ENCODE measurements at places on chromosomes 1 and 21.
A peak's percentile ranks its signal among the peaks of the same experiment; 100 is the strongest.

DNA sequence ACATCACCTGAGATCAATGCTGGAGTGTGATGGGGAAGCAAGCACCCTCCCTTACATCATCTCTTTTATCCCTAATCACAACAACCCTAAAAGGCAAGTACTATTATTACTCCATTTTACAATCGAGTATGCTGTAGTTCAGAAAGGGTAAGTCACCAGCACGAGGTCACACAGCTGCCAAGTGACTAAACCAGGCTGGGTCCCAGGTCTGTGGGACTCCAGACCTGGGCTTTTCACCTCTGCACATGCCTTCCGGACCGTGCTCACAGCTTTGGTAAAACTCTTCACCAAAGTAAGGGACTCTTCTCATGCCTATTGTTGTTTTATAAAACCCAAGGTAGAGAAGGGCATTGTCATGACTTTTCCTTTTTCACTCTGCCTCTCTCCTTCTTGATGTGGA is 130.9 kb downstream of the DMRTB1 start:
- DNase-seq, result no peak

- DNase-seq, result no peak
Measured at GRCh38 chr1:233055879-233056641, 105.6 kb downstream of the NTPCR start.

GRCh38 chr1:245765230-245766000 is 610.6 kb downstream of the KIF26B start:
- DNase-seq, result no peak

GRCh38 chr1:42399315-42400100 is 18.9 kb downstream of the RIMKLA start:
- DNase-seq, result no peak

DNA sequence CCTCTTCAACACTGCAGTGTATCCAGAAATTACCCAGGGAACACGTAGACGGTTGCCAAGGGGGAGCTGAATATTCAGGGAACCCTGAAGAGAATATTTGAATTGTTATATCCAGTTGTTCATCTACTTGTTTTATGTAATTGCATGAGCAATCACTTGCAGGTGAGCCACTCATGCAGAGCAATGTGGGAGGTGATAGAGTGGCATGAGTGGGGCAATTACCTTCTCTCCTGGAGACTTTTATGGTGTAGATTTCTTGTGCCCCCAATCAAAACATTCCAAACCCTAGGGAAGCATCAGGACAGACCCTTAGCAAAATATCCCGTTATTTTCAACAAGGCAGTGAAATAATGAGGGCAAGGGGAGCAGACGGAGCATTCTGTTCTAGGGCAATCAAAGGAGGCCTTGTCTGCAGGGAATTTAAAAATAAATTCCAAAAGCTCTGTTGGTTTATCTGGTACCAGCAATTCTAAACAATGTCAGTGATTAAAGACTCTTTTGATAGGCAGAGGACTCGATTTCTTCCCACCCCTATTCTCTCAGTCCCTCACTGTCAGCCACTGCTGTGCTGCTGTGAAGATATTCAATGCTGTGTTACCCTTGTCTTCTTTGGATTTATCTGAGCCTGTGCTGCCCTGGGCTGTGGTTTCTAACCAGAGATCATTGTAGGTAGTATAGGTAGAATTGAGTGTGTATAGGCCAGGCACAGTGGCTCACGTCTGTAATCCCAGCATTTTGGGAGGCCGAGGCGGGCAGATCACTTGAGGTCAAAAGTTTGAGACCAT is 180.2 kb upstream of the MAP1LC3C start:
- DNase-seq, result no peak

DNA sequence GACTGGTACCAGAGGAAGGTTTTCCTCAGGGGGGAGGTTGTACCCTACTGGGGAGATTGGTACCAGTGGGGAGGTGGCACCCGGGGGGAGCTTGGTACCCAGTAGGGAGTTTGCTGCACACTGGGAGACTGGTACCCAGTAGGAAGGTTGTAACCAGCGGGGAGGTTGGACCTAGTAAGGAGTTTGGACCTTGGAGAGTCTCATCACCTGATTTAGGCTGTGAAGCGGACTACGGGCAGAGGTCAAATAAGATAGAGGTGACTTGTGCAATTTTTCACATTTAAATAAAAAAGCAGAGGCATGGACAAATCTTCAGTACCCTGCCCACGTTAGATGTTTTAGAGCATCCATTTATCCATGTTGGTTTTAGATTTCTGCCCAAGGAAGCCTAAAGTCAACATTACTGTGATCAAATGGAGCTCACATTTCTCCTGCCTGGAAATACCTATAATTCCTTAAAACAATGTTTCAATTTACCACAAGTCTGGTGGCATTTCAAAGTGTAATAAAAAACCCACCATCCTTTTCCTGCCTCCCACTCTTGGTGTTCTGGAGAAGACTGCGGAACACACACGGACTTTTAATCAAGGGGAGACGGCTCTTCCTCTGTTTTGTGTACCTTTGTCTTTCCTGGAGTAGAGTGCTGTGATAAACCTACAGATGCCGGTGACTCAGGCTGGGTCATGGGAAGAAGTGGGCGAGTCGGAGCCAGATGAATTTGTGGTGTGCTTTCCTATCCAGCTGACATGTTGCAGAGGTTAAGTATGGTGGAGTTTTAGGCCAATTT is 36.2 kb upstream of the MRPS6 start:
- DNase-seq, result no peak

GRCh38 chr1:180533266-180533987 is 25.3 kb upstream of the OVAAL start:
- peak; percentile 88 for DNase-seq

DNA sequence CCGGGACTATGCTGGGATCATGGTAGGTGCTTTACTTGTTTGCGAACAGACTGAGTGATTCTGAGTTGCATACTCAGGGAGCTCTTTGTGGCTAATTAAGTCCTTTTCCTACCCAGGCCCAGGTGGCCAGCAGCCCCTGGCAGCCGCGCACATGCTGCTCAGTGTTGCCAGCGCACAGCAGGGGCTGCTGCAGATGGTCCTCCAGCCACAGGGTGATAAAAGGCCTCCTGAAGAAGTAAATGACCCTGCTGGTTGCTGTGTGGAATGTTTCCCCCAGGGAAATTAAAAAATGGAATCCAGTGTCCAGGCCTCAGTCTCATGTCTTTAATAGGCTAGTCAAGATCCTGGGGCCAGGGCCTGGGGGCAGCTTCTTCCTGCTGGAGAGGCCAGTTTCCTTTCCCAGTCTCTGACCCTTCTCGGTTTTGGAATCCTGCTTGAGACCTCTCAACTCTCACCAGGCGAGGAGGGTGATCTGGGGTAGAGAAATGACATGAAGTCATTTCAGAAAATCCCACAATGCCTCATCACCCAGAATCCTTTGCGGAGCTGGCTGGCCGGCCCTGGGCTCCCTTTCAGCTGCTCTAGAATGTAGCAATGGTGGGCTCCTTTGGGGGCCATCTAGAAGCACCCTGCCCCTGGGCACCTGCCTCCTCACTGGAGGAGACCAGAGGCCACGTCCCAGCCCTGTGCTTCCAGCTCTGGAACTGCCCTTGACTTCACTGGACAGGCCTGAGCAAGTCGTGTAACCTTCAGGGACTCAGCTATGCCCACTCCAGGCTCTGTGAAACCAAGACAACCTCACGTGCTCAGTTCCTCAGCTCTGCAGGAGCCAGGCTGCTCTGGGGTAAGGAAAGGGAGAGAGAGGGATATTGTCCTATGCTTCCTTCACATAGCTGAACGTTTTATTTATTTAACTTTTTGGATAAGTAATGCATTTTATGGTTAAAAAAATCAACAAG is 131.4 kb downstream of the MRPS6 start:
- no peak for DNase-seq
